ENCODE measurements at places on chromosomes 2 and 18.
A peak's percentile ranks its signal among the peaks of the same experiment; 100 is the strongest.

GRCh38 chr2:219284501-219285372 lies 5.6 kb downstream of the DNAJB2 start:
- DNase-seq = no peak

DNA sequence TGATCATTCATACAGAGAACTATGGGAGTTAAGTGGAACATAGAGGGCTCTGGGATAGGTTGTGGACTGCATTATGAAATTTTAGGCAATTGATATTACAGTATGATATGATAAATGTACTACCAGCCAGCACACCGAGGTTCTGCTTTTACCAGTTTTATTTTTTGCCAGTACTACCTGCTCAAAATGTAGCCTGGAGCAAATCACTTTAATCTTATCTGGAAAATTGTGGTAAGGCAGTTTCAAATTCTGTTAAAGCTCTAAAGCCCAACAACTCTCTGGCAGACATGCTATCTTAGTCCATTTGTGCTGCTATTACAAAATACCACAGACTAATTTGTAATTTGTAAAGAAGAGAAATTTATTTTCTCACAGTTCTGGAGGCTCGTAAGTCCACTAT lies 474.9 kb upstream of the CWC22 start:
- DNase-seq = no peak

DNA sequence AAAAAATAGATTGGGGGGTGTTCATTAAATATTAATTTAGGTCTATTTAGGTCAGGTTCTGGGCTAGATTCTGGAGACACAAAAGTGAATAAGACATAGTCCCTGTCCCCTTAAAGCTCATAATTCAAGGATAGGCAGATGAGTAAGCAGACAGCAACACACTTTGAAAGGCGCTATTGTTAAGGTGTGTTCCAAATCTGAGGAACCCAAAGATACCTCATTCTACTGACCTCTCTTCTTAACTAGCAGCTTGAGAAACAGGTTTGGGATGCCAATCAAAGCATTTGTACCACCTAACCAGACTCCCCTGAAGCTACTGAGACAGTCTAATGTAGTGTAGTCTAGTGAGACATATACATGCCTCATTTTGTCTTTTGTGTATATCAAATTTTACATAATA lies 34.8 kb downstream of the SEMA4F start:
- DNase-seq = no peak

GRCh38 chr2:1639086-1639858 lies 105.0 kb downstream of the PXDN start:
- no peak for DNase-seq

- no peak for DNase-seq
Observed at GRCh38 chr2:2791606-2792005, 460.5 kb upstream of the MYT1L start.

DNA sequence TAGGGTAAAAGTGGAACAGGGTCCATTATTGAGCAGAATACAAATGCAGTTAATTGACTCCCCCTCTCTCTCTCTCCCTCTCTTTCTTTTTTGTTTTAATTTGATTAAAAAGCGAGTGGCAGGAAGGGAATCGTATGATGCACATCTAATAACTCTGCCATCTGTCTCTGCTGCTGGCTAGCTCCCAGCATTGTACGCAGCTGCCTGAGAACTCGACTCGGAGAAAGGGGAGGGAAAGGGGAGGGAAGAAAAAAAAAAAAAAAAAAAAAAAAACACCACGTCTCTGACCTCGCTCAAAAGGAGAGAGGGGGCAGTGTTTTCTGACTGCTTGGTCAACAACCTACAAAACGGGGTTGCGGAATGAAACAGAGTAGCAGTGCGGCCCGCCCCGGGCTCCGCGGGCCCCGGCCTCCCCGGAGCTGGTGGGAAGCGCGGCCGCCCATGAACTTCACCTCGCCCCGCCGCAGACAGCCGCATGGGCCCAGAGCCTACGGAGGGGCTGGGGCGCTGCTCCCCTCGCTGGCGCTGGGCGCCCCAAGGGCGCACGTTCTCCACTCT lies 265.7 kb downstream of the TCF4 start:
- peak; percentile 59 for DNase-seq

- no peak for DNase-seq
Observed at GRCh38 chr2:69011611-69012157, 1.3 kb upstream of the ANTXR1 start.

DNA sequence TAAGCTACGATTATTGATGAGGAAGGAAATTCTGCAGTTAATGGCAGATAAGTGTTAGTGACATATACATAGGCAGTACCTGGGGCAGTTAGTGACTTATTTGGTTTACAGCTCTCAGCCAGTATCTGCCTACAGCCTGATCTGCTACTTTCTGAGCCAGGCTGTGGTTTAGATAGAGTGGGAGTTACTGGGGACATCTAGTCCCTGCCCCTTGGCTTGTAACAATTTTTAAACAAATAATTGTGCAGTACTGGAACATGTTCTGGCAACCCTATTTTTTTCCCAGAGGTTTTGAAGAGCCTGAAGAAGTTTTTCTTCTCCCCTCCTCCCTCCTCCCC lies 2.3 kb downstream of the KIF5C start:
- DNase-seq = no peak

GRCh38 chr2:230156782-230157699 lies 62.7 kb downstream of the SP110 start:
- DNase-seq = no peak

- no peak for DNase-seq
Observed at GRCh38 chr2:15346624-15347023, 214.5 kb downstream of the NBAS start.

DNA sequence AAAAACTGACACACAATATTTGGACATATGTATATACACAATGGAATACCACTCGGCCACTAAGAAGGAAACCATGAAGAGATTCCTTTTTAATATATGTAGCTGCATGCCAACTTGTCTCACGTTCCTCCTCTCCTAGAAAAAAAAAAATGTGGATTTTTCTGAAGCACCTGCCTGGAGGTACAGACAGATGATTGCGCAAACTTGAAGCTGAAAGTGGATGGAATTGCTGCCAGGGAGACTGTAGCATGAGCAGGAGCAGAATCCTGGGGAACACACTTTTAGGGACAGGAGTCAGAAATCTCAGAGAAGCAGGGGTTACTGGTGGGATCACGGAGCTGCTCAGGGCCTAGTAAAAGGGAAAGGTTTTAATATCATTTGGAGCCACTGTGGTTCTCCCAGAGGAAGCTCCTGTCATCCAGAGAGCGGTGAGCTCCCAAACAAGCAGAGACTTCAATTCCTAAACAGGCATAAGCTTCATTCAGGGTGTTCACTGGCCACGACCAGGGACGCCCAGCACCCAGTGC lies 640 bp upstream of the SPR start:
- DNase-seq = no peak
